ENCODE measurements at places on chromosomes 6 and 20. TPM values are rescaled to one million over a fixed set of nuclear protein-coding genes. Genes with fewer than 3 reads are reported as not detected.

DNA sequence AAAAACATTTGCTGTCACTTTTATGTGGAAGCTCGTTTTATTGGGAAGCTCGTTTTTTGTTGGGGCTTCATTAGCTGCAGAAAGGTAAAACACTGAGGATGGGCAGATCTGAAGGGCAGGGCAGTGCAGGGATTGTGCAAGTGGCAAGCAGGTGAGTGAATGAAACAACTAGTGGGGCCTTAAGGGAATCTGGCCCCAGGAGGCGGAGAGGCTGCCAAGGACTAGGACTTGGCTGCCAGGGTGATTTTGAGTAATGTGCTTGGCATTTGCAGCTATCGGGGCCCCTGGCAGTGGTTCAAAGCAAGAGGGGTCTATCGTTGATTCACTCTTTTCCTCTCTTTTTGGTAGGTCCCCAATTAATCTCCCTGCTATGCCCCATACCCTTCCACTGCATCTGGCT lies 11.5 kb downstream of the IL22RA2 start:
- no peak for DNase-seq

GRCh38 chr20:45313943-45314342 lies 5.8 kb upstream of the MATN4 start:
- DNase-seq = no peak

DNA sequence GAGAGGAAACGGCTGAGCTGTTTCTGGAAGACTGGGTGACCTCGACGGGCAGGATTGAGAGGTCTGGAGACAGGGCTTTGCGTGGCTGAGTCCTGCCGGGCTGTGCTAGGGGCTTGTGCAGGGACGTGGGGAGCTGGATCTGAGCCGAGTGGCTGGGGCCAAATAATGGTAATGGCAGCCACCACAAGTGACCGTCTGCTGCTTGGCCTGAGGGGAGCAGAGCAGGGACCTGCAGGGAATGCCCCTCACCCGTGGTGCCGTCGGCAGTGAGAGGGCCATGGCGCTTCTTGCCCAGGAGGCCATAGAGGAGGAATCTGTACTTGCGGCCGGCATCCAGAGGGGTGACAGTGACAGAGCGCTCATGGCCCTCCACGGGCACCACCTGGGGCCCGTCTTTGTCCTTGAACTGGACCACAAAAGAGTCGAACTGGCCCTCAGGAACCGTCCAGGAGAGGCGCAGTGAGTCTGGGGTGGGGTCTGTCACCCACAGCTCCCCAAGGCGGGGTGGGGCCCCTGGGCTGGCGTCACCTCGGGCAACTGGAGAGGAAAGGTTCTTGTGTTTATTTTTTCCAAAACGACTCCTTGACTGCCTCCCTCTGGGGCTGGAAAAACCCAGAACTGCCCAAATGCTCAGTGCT lies 31.8 kb downstream of the CYP21A2 start:
- no peak for DNase-seq

Gene TNNC2
- total RNA-seq = not detected

- DNase-seq = no peak
Measured at GRCh38 chr6:82487895-82488294, 124.3 kb downstream of the TPBG start.

- no peak for DNase-seq
Measured at GRCh38 chr6:35477551-35478179, 9.5 kb downstream of the RPL10A start.

Gene BTN1A1
- total RNA-seq = not detected

Gene RBBP8NL
- total RNA-seq = 0.07 TPM

Gene COX4I2
- not detected for total RNA-seq

DNA sequence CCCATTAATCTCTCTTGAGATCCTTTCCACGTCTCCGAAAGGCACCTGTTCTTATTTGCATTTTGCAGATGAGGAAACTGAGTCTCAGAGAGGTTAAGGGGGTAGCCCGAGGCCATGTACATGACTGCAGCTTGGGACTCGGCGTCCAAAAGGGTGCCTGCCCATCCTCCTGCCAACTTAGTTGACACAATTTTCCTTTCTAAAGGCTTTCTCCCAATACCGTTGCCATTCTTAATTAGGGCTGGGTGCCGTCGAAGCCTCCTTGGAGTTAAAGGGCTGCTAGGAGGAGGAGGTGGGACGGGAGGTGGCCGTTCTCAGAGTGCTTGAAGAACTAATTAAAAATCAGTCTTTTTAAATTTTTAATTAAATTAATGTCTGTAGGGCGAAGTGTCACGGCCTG lies 546 bp upstream of the PSMG4 start:
- DNase-seq = no peak

DNA sequence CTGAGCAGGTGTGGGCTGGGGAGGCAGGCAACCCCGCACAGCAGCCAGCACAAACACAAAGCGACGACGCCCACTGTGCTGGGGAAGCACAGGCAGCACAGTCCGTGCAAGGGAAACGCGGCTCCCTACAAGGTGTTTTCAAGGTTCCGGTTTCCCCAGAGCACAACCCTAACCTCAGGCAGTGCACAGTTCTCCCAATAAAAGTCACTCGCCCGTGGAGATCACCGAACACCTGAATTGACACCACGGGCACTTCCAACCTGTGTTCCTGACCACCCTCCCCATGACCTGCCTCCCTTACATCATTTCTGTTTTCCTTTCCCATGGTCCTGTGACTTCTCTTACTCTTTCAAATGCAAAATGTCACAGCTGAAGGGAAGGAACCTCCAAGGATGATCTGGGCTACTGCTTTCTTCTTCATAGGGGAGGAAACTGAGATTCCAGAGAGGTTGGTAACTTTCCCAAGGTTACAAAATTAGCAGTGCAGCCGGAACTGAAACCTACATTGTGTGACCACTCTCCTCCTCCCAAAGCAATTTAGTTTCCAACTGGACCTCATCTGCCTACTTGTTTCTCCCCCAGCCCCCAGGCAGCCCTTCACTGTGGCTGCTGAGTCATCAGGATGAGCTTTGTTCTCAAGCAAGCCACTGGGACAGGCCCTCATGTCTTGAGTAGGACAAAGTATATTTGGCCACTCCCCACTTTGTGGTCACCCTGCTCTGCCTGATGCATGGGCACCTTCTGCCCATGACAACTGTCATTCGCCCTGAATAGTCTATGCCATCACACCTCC lies 125.3 kb downstream of the ATXN1 start:
- DNase-seq = peak; percentile 98

DNA sequence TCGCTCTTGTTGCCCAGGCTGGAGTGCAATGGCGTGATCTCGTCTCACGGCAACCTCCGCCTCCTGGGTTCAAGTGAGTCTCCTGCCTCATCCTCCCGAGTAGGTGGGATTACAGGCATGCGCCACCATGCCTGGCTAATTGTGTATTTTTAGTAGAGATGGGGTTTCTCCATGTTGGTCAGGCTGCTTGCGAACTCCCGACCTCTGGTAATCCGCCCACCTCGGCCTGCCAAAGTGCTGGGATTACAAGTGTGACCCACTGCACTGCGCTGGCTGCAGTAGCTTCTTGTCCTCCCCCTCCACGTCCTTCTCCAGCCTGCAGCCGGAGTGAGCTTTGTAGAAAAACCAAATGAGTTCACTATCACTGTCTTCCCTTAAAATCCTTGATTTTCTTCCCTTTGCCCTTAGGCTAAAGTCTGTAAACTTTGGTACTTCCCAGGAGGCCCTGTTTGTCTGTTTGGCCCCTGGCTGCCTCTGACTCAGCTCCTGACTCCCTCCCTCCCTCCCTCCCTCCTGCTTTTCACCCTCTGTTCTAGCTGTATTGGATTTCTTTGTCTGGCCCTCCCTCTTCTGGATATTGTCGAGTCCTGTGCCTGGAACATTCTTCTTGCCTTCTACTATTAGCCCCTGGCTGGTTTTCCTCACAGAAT lies 12.9 kb downstream of the PARD6B start:
- no peak for DNase-seq

GRCh38 chr6:162940426-162940825 lies 212.7 kb downstream of the PACRG start:
- DNase-seq = no peak

Gene PRL
- not detected for total RNA-seq

DNA sequence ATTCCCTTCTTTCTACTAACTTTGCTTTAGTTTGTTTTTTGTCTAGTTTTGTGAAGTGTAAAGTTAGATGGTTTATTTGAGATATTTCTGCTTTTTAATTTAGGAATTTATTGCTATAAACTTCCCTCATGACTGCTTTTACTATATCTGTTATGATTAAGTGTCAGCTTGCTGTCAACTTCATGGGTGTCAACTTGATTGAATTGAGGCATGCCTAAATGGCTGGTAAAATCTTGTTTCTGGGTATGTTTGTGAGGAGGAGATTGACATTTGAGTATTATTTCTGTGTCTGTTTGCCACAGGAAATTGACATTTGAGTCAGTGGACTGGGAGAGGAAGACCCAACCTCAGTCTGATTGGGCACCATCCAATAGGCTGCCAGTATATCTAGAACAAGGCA lies 1147.0 kb upstream of the EYS start:
- DNase-seq = no peak

Gene CHMP4B
- 41.3 TPM for total RNA-seq

DNA sequence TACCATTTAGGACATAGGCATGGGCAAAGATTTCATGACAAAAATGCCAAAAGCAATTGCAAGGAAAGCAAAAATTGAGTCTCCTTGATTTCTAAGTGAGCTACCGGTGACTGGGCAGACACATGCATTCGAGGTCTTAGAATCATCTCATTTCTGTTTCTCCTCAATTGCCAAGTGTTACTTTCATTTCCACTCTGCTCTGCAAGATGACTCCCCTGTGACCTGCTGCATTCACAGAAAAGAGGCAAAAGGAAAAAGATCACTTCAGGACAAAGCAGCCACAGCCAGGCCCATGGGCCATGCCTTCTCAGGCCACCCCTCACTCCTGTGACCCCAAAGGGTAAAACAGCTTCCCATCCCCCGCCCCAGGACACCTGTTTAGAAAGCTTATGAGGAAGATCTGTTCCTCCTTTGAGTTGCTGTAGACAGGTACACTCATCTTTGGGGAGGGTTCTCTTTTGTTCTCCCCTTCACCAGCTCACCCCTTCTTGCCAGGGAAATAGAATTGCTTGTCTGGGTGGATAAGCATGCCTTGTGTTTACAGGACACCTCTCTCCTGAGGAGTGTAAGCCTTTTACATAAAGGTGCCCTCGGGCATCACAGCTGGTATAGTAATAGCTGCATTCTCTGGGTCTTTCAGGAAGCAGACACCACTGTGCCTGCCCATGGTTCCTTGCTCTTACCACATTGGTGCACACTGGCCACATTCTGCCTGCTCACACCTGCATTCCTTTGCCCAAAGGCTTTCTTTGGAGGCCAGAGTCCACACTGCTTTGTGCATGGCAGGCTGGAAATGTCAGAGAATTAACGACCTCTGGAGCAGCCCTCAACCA lies 105.0 kb downstream of the SLC24A3 start:
- no peak for DNase-seq

Gene HLA-DPA1
- 6.8 TPM for total RNA-seq

- DNase-seq = no peak
Measured at GRCh38 chr6:684831-685636, 7.9 kb downstream of the EXOC2 start.

DNA sequence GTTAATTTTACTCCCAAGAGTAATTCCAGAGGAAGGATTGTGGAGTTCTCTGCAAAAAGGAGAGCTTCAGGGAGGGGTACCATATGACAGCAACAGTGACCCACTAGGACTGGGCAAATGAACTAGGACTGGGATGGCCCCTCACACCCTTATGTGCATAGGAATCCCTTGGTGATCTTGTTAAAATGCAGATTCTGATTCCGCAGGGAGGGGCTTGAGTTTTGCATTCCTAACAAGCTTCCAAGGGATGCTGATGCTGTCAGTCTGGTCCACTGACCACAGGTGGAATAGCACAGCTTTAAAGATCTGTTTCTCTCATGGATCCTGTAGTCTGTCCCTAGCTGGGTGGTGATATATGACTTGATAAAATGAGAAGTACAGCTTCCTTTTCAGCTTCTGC lies 6.3 kb upstream of the FOXA2 start:
- DNase-seq = no peak

DNA sequence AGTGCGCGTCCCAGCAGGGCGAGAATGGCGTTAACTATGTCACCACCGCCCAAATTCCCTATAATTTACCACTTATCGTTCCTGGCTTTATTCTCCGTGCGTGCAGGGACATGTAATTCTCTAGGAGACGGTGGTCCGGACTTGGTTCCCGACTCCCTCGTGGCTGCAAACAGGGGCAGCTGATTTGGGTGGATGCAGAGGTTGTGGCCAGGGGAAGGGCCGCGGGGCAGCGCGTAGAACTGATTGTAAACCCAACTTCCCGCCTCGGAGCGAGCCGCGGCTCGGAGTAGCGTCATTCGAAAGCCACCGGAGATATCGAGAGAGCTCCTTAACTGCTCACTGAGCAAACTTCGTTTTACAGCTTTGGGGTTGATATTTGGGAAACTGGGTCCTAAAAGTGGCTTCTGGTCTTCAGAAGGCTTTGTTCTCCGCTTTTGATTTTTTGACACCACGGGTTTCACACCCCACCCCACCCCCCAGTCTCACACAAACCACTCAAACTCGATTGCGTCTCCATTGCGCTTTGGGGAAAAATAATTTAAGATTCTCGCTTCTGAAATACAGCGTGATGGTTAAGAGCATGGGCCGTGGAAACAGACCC lies 17.5 kb upstream of the ZSCAN9 start:
- DNase-seq = no peak

Gene ADGRG6
- 45.4 TPM for total RNA-seq

Gene SERPINB6
- total RNA-seq = 103 TPM

GRCh38 chr20:54044156-54044555 lies 26.2 kb downstream of the BCAS1 start:
- no peak for DNase-seq

- no peak for DNase-seq
Measured at GRCh38 chr6:4365686-4366085, 230.3 kb upstream of the ECI2 start.

- DNase-seq = no peak
Measured at GRCh38 chr6:163627274-163628062, 212.9 kb downstream of the QKI start.

DNA sequence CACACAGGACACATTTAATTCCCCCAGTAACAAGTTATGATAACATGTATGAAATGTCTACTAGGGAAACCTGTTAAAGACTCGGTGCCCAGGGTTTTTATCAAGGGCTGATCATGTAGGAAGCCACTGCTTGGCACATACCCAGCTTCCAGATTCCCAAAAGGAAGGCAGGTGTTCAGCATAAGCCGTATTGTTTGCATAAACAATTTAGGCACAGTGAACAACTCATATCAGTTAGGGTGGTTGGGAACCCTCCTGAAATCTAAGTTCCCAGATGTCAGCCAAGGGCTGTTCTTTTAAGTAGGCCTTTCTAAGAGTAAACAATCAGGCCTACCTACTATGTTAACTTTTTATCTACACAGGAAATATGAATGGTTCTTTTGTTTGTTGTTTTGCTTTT lies 74.1 kb downstream of the ASXL1 start:
- DNase-seq = no peak

- DNase-seq = no peak
Measured at GRCh38 chr20:49272654-49273053, 5.2 kb downstream of the ZNFX1 start.

Gene DEFB132
- total RNA-seq = not detected

Gene KIAA1755
- 0.06 TPM for total RNA-seq

All from epithelial cell of proximal tubule (primary cell).